ENCODE measurements at places on chromosomes 12 and 14. TPM values are rescaled to one million over a fixed set of nuclear protein-coding genes. Genes with fewer than 3 reads are reported as not detected.

GRCh38 chr14:104509673-104510072 is 69.9 kb upstream of the C14orf180 start:
- no peaks in the 10 kb centered on the region for H3K4me1 ChIP-seq
- H3K27ac ChIP-seq, result no peak overlapping the region
- no peak for DNase-seq
- no peak overlapping the region for H3K4me3 ChIP-seq

GRCh38 chr12:31970199-31970598 is 11.0 kb downstream of the RESF1 start:
- DNase-seq, result no peak
- H3K4me1 ChIP-seq, result peaks cover 66% of the 10 kb centered on the region
- peak overlapping the region; percentile 87 for H3K27ac ChIP-seq
- no peak overlapping the region for H3K4me3 ChIP-seq

DNA sequence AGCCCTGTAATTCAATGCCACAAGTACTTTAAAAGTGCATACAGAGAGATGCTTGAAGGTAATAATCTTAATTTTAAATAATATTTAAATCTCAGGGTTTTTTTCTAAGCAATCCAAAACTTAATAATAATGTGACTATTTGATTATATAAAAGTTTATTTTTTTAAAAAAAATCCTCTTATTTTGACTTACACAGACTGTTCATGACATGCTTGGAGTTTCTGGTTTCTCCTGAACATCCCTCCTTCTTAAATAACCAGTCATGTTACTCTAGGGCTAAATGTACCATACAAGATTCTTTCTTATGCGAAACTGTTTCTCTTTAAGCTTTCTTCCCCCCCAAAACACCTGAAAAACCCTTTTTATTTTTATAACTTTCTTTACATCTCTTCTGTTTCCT is 58.2 kb upstream of the SLC2A13 start:
- DNase-seq, result no peak
- peaks cover 9% of the 10 kb centered on the region for H3K4me1 ChIP-seq
- H3K4me3 ChIP-seq, result no peak overlapping the region
- H3K27me3 ChIP-seq, result no peaks in the 10 kb centered on the region
- H3K27ac ChIP-seq, result no peak overlapping the region

- DNase-seq, result no peak
- no peak overlapping the region for H3K4me3 ChIP-seq
- H3K27me3 ChIP-seq, result peaks cover 10% of the 10 kb centered on the region
- no peaks in the 10 kb centered on the region for H3K36me3 ChIP-seq
Measured at GRCh38 chr12:66978802-66979201, 290.4 kb upstream of the CAND1 start.

The FAM186B gene
- not detected for total RNA-seq

GRCh38 chr12:873954-874353 is 75.5 kb downstream of the RAD52 start:
- DNase-seq, result peak; percentile 31
- no peaks in the 10 kb centered on the region for H3K27me3 ChIP-seq
- no peak overlapping the region for H3K4me3 ChIP-seq
- H3K4me1 ChIP-seq, result peaks cover 17% of the 10 kb centered on the region
- H3K36me3 ChIP-seq, result peaks cover 23% of the 10 kb centered on the region

- no peak overlapping the region for H3K4me3 ChIP-seq
- peaks cover 9% of the 10 kb centered on the region for H3K36me3 ChIP-seq
- H3K27me3 ChIP-seq, result no peaks in the 10 kb centered on the region
- H3K27ac ChIP-seq, result peak overlapping the region; percentile 49
Measured at GRCh38 chr14:93084866-93085857, 30.6 kb downstream of the ITPK1 start.

The OVCH1 gene
- not detected for total RNA-seq

The CACNB3 gene
- 7.7 TPM for total RNA-seq

The REP15 gene
- not detected for total RNA-seq

DNA sequence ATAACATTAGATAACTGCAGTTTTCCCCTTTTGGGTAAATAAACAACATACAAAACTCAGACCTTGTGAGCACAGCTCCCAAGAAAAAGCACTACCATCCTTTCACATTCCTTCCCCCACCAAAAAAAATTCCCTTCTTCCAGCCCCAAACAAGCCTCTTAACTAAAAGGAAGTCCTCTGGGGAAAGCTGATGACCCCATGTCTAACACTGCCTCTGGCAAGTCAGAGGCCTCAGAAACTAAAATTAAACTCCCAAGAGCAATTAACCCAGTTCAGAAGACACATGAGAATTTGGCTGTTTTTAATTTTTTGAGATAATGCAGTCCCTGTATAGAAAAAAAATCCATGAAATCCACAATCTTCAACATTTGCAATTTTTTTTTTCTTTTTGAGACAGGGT is 127.7 kb downstream of the SPTSSA start:
- H3K4me1 ChIP-seq, result peaks cover 1% of the 10 kb centered on the region
- no peaks in the 10 kb centered on the region for H3K36me3 ChIP-seq

- no peak for DNase-seq
- H3K27ac ChIP-seq, result no peak overlapping the region
- H3K4me3 ChIP-seq, result no peak overlapping the region
- H3K4me1 ChIP-seq, result peaks cover 33% of the 10 kb centered on the region
- no peaks in the 10 kb centered on the region for H3K27me3 ChIP-seq
Measured at GRCh38 chr14:61640158-61641136, 54.9 kb upstream of the HIF1A start.

- no peaks in the 10 kb centered on the region for H3K36me3 ChIP-seq
- no peaks in the 10 kb centered on the region for H3K27me3 ChIP-seq
- H3K27ac ChIP-seq, result no peak overlapping the region
- H3K4me1 ChIP-seq, result no peaks in the 10 kb centered on the region
- no peak overlapping the region for H3K4me3 ChIP-seq
- DNase-seq, result no peak
Measured at GRCh38 chr14:84856751-84857534, 673.0 kb upstream of the FLRT2 start.

- H3K4me1 ChIP-seq, result peaks cover 19% of the 10 kb centered on the region
- H3K27me3 ChIP-seq, result no peaks in the 10 kb centered on the region
- peak within 1 kb of the TSS; percentile 88 for H3K27ac ChIP-seq
- H3K4me3 ChIP-seq, result peak within 1 kb of the TSS; percentile 77
- DNase-seq, result peak; percentile 87
Measured at GRCh38 chr14:24171422-24172260, at the start of gene REC8. REC8 (plus strand) TSS chr14:24172080; CDS start chr14:24172553, 473 bp downstream.

DNA sequence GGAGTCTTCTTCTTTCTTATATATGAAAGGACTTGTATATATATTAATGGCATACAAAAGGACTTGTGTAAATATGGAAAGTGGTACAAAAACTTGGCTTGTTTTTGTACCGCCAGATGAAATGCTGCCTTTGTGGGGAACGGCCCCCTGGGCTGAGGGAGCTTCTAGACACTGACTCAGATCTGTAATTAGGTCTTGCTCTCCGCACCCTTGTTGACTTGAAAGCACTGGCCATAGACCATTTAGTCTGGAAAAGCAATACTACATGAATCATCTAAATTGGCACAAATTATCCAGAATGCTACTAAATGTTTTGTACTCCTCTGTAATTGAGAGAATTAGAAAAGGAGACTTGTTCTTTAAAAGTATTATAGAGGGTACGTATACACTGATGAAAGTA is 399.9 kb upstream of the RGS6 start:
- no peaks in the 10 kb centered on the region for H3K27me3 ChIP-seq
- no peak overlapping the region for H3K27ac ChIP-seq
- peaks cover 7% of the 10 kb centered on the region for H3K4me1 ChIP-seq
- no peak for DNase-seq
- H3K4me3 ChIP-seq, result no peak overlapping the region

The NAV3 gene
- total RNA-seq, result not detected

DNA sequence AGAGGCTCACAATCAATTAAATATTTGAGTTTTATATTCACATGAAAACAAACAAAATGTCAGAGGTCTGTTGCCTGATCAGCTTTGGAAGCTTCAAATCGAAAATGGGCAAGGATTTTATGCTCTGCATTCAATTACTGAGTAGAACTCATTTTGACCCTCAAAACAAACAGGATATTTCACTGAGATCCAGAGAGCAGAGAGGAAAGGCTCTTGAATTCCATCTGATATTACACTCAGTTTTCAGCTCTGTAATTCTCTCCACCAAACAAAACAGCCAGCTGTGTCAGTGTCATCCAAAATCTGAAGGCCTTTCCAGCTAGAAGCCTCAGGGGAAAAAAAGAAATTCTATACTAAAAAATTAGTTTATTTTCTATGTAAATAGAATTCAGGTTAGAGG is 128.6 kb upstream of the FLRT2 start:
- H3K36me3 ChIP-seq, result no peaks in the 10 kb centered on the region
- H3K4me3 ChIP-seq, result no peak overlapping the region
- no peaks in the 10 kb centered on the region for H3K4me1 ChIP-seq
- DNase-seq, result no peak

The GPR68 gene
- 11.9 TPM for total RNA-seq

GRCh38 chr12:98399532-98399931 is 115.9 kb upstream of the TMPO start:
- peak; percentile 87 for DNase-seq
- H3K27ac ChIP-seq, result peak overlapping the region; percentile 3
- H3K4me3 ChIP-seq, result peak overlapping the region; percentile 23
- no peaks in the 10 kb centered on the region for H3K36me3 ChIP-seq

- no peak overlapping the region for H3K4me3 ChIP-seq
- H3K27ac ChIP-seq, result no peak overlapping the region
- H3K27me3 ChIP-seq, result no peaks in the 10 kb centered on the region
Measured at GRCh38 chr12:114316076-114316475, 89.9 kb downstream of the TBX5 start.

GRCh38 chr12:76030341-76031080 is 1.1 kb downstream of the PHLDA1 start:
- peaks cover 45% of the 10 kb centered on the region for H3K4me1 ChIP-seq
- H3K4me3 ChIP-seq, result peak overlapping the region; percentile 97
- H3K36me3 ChIP-seq, result peaks cover 53% of the 10 kb centered on the region

- no peaks in the 10 kb centered on the region for H3K27me3 ChIP-seq
- no peak for DNase-seq
- H3K4me1 ChIP-seq, result peaks cover 46% of the 10 kb centered on the region
Measured at GRCh38 chr14:95481391-95482022, 34.9 kb downstream of the SYNE3 start.

DNA sequence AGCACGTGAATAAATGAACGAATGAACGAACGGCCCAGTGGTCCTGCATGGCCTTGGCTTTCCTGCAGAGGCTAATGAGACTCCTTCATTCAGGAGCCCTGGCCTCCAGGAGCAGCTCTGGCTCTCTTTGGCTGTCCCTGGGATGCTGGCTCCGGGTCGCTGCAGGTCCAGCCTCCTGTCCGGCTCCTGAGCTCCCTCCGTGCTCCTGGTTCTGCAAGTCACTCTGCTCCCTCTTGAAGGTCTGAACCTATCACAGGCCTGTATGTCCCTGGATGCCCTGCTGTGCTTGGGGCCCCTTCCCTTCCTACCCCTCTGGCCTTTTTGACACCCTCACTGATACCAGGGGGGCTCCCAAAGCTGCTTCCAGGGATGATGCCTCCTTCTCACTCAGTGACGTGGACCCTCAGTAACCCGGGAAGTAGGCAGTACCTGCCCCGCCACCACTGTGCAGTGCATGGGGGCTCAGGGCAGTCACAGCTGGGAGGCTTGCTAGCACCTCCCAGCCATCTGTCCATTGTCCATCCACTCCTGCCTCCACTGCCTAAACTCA is 133.7 kb upstream of the C14orf180 start:
- no peaks in the 10 kb centered on the region for H3K36me3 ChIP-seq
- no peak overlapping the region for H3K27ac ChIP-seq
- no peaks in the 10 kb centered on the region for H3K4me1 ChIP-seq
- H3K4me3 ChIP-seq, result no peak overlapping the region

DNA sequence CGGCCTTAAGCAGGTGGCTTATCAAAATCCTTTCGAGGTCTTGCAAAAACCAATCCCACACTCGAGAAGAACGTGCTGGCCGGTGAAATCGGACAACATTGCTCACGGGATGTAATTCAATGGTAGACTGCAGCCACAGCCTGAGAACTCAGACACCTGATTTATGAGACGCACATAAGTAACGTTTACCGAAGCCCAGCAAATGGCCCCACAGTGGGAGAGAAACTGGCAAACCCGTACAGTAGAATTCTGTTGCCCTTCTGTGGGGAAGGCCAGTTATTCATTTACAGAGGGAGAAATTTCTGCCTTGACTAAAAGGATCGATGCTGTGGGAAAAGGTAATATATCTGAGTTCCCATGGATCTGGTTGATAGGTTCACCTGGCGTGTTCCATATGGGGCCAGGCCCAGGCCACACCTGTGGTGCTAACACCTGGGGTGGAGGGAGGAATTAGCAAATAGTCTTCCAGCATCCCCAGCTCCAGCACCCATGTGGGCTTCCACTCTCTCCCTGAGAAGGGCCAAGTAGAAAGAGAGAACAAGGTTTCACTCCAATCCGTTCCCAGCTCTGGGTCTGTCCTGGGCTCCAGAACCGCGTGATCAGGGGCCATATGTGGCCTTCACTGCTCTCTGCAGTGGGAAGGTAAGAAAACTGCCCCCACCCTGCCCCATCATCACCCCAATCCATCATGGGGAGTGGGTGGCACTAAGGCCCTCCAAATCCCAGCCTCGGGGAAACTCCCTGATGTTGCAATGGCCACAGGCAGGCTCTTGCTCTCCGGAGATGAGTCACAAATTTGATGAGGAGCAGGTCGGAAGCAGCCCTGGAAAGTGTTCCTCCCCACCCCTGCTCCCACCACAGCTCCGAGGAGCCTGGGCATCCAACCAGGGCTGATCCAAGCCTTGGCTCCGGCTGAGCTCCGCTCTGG is 12.7 kb downstream of the BDKRB1 start:
- no peaks in the 10 kb centered on the region for H3K27me3 ChIP-seq
- no peak overlapping the region for H3K27ac ChIP-seq
- DNase-seq, result no peak
- H3K4me3 ChIP-seq, result no peak overlapping the region
- no peaks in the 10 kb centered on the region for H3K36me3 ChIP-seq

- no peaks in the 10 kb centered on the region for H3K27me3 ChIP-seq
- no peak overlapping the region for H3K27ac ChIP-seq
- DNase-seq, result no peak
- peaks cover 17% of the 10 kb centered on the region for H3K36me3 ChIP-seq
Measured at GRCh38 chr12:42407306-42407705, 81.3 kb downstream of the PPHLN1 start.

DNA sequence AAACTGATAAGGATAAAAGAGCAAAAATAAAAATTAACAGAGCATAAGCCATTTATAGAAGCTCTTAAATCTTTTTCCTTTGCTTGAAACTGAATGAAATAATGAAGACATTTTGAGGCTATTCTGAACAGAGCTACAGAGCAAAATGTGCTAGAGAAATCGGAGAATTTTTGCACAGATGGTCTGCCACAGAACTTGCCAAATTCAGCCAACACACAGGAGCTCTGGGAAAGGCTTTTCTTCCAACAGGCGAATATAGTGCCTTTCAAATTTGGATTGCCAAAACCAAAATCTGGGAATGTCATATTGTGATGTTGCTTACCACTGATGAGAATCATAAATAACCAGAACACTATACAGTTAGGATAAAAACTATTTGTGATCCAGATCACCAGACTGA is 406.3 kb downstream of the RPL10L start:
- H3K36me3 ChIP-seq, result no peaks in the 10 kb centered on the region
- H3K4me1 ChIP-seq, result no peaks in the 10 kb centered on the region
- H3K4me3 ChIP-seq, result no peak overlapping the region
- no peak overlapping the region for H3K27ac ChIP-seq
- no peaks in the 10 kb centered on the region for H3K27me3 ChIP-seq
